Stimulated activated CD4-positive, alpha-beta T cell treated with anti-CD3 and anti-CD28 coated beads, Interleukin-1b, Interleukin-23, amount 100 ng/mL, for 1 hour (primary cell): ENCODE measurements at places on chromosomes 3 and 15.

- no peak for DNase-seq
Observed at GRCh38 chr3:99805160-99805559, 12.5 kb upstream of the CMSS1 start.

GRCh38 chr15:27383726-27384125, 412.7 kb downstream of the GABRG3 start:
- DNase-seq, result no peak

- DNase-seq, result no peak
Observed at GRCh38 chr3:173823911-173824460, 426.4 kb downstream of the NLGN1 start.

DNA sequence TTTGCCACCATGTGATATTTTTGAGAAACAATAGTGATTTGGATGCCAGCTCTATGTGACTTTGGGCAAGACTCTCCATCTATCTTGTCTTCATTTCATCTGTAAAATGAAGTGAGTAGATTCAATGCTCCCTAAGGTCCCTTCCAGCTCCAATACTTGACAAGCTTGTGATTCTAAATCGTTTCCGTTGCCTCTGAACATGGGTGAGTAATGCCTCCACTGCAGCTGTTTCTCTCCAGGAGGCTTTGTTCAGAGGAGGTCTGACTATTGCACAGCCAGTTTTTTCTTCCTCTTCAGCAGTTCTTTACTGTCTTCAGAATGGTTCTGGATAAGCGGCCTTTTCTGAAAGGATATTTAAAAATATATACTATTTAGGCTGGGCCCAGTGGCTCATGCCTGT, 14.8 kb upstream of the TMOD3 start:
- DNase-seq, result no peak

DNA sequence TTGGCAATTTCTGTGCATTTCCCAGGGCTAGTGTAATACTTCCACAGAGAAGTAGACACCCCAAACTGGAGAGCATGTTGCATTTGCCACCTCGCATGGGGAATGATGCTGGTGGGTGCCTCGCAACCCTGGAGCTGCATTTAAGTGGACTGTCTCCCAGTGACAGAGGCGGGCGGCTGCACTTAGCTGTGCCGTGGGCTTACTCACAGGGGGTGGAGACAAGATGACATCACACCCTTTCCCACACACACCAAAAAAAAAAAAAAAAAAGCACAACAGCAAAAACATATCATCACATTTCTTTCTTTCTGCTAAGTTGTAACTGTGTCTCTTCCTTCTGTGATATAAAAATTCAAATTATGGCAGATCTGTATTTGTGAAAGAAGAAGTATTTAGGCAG, at the start of gene ABI3BP:
ABI3BP (minus strand) TSS at position 113 of the 400 bp plus-strand sequence; CDS start at position 76, 37 bp downstream.
- no peak for DNase-seq

GRCh38 chr3:106018102-106018501, 149.3 kb upstream of the CBLB start:
- no peak for DNase-seq

GRCh38 chr3:176075046-176075445, 1122.2 kb downstream of the TBL1XR1 start:
- DNase-seq, result no peak

DNA sequence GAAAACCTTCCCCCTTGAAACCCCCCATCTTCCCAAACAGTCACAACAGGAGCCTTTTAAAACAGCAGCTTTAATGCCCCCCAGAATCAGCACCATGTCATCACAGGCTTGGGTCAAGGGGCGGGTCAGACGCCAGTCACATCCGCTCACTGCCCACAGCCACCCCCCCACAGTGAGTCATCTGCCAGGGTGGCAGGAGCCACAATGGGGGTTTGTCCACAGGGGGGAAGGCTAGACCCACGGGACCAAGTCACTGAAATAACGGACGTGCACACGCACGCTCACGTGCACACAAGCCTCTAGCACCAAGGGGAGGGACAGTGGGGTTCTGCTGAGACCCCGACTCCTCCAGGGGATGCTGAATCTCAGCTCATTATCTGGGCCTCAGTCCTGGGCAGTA, 441 bp upstream of the UCN2 start:
- no peak for DNase-seq
